ENCODE measurements at places on chromosomes 12 and 14.

DNA sequence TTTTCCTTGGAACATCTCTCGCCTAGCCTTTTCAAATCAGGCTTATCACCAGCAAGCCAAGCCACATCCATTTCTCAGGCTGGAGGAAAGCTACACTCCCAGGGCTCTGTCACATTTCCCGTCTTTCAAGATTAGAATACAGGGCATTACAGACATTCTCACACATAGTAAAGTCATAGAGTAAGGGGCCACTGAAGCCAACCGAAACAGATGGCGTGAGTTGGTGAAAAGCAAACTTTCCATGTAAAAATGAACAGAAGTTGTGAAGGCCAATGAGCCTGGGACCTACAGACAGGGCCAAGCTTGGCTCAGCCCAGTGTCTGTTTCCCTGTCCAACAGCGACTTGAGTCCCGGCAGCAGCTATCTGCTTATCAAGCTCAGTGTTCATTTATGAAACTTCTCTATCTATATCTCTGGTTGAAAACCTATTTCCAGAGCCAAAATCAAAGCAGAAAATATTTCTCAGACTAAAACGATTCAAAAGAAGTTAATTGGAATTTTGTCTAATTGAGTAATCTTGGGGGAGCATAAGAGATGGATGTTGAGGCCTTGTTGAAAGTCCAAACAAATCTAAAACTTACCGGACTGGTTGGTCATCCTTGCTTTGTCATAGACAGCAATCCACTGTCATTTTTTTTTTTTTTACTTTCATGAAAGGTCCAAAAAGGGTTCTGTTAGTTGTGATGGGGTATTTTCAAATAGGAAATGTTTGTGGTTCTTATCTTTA is 105.6 kb downstream of the DAAM1 start:
- DNase-seq: no peak

DNA sequence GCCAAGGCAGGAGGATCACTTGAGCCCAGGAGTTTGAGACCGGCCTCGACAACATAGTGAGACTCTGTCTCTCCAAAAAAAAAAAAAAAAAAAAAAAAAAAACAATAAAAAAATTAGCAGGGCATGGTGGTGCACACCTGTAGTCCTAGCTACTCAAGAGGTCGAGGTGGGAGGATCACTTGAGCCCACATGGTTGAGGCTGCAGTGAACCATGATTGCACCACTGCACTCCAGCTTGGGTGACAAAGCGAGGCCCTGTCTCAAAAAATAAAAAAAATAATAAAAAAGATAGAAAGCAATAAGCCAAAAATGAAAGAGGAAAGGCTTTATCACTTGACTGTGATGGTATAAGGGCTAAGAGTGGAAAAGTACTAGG is 10.2 kb upstream of the PEBP1 start:
- DNase-seq: no peak

DNA sequence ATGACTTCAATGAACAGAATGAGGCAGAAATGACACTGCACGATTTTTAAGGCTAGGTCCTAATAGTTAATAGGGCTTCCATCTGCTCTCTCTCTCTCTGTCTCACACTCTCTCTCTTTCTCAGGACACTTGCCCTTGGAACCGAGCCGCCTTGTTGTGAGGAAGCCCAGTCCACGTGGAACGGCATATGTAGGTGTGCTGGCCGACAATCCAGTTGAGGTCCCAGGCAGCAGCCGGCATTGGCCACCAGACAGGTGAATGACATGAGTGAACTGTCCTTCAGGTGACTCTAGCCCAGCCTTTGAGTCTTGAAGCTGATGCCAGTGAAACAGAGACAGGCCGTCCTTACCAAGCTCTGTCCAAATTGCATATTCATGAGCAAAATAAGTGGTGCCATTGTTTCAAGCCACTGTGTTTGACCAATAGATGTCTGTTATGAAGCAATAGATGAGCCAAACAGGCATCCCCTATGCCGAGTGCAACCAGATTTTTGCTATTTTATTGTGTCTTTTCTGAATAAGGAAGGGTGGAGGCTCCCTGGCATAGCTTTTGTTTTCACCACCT is 217.5 kb upstream of the LHX5 start:
- no peak for DNase-seq

DNA sequence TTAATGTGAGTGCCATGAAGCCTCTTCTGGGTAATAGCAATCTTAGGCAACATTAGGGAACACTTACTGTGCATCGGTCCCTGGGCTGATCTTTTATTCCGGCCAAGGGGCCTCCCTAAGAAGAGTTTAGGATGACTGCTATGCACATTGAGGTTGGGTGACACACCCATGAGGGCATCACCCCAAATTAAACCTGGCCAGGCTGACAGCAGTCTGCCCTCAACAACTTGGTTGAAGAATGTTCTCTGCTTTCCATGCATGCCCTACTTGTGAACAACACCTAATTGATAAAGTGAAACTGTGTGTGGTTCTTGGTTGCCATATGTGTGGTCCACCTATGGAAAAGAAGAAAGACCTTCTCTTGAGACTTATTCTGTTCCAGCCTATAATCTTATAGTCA is 1098.0 kb downstream of the BCL11B start:
- no peak for DNase-seq

DNA sequence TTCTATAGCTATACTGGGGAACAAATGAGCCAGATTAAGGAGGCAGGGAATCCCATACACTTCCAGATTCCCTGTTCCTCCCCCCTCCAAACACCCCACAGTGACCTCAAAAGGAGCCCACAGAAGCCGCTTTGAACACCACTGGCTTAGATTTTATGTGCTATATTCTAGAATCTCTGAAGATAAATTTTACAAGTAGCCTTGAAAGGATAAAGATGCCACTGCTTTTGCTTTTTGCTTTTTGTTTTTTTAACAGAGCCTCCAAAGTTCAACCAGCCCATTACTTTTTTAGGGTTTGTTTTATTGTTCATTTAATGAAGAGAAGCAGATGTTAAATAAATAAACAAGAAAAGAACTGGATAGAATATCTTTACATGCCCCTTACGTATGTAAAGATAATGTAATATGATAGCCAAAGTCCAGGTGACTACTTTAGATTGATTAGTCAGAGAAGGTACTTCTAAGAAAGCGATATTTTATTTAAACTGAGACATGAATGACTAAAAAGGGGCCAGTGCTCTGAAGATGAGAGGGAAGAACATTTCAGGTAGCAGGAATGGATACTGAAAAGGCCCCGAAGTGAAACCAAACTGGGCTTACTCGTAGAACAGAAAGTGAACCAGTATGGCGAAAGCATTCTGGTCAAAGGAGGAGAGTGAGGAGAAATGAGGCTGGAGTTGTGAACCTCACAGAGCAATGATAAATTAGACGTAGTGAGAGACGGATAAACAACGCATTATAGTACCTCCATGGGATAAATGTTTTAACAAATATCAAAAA is 44.6 kb downstream of the DUSP6 start:
- DNase-seq: no peak

DNA sequence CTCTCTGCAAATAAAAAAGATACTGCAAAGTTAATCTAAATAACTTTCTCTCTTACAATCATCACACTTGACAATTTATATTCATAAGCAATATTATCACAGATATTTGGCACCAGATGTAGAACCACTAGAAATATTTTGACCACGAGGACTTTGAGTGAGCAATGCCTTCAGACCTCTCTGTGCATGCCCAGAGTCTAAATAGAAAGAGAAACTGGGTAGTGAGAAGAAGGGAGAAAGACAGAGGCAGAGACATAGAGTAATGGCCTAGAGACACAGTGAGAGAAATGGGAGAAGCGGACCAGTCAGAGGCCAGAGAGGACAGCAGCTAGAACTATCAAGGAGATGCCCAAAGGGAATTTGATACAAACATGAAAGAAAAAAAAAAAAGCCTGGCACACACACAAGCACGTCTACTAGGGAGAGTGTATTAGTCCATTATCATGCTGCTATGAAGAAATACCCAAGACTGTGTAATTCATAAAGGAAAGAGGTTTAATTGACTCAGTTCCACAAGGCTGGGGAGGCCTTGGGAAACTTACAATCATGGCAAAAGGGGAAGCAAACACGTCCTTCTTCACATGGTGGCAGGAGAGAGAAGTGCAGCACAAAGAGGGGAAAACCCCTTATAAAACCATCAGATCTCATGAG is 41.1 kb downstream of the BMP4 start:
- no peak for DNase-seq

- DNase-seq: no peak
These were observed 197.1 kb upstream of the FOXN3 start for GRCh38 chr14:89614009-89614691.

DNA sequence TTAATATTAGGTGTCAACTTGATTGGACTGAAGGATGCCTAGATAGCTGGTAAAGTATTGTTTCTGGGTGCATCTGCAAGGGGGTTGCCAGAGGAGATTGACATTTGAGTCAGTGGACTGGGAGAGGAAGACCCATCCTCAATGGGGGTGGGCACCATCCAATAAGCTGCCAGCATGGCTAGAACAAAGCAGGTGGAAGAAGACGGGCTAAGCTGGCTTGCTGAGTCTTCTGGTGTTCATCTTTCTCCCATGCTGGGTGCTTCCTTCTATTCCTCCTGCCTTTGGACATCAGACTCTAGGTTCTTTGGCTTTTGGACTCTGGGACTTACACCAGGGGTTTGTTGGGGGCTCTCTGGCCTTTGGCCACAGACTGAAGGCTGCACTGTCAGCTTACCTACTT is 87.4 kb downstream of the SLC38A1 start:
- DNase-seq: no peak

- DNase-seq: no peak
These were observed 607.8 kb downstream of the SNAPC1 start for GRCh38 chr14:62369919-62370560.

- no peak for DNase-seq
These were observed 256.0 kb downstream of the RPAP3 start for GRCh38 chr12:47449797-47450196.

- DNase-seq: no peak
These were observed 139.3 kb downstream of the CALM1 start for GRCh38 chr14:90536092-90536491.

GRCh38 chr12:111656016-111656415 is 29.7 kb downstream of the BRAP start:
- DNase-seq: no peak

- DNase-seq: no peak
These were observed 1.1 kb downstream of the ADSS1 start for GRCh38 chr14:104724981-104725771.

- no peak for DNase-seq
These were observed 8.6 kb downstream of the EDDM3A start for GRCh38 chr14:20754308-20754707.

- no peak for DNase-seq
These were observed 117.1 kb upstream of the NCOR2 start for GRCh38 chr12:124684496-124684895.

GRCh38 chr14:54784060-54784459 is 118.6 kb downstream of the GCH1 start:
- no peak for DNase-seq

- no peak for DNase-seq
These were observed 46.7 kb upstream of the PNMA1 start for GRCh38 chr14:73760598-73761586.

DNA sequence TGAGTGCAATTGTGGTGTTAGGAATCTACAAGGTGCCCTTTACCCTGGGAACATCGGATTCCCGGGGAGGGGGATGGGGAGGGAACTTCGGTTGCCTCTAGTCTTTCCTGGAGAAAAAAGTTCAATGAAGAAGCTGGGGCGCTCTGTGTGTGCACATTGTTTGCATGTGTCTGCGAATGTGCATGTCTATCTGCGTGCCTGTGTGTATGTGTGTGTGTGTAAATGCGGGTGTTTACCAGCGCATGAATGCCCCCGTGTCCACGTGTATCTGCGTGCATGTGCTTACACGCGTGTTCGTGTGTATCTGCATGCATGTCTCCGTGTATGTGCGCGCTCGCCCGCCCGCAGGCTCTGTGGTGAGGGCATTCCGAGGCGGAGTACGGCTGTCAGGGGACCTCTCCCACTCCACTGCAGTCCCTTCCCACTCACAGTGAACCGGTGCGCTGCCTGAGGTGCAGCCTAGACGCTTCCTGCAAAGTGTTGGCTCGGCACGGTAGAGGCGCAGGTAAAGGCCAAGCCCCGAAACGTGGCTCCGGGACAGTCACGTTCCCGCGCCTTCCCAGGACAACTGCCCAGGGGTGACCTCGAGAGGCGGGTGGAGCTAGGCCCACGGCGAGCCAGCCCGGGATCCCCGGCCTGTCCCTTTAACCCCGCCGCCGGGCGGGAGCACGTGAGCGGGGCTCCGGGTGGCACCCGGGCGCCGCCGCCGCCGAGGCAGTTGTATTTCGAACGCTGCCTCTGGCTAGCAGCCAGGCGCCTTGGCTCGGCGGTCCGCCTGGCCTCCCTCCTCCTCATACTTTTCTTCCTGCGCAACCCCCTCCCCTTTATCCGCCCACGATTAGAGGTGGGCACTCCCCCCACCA is 539 bp upstream of the HMGA2 start:
- no peak for DNase-seq

- no peak for DNase-seq
These were observed 318.2 kb downstream of the NUAK1 start for GRCh38 chr12:105820429-105821125.

DNA sequence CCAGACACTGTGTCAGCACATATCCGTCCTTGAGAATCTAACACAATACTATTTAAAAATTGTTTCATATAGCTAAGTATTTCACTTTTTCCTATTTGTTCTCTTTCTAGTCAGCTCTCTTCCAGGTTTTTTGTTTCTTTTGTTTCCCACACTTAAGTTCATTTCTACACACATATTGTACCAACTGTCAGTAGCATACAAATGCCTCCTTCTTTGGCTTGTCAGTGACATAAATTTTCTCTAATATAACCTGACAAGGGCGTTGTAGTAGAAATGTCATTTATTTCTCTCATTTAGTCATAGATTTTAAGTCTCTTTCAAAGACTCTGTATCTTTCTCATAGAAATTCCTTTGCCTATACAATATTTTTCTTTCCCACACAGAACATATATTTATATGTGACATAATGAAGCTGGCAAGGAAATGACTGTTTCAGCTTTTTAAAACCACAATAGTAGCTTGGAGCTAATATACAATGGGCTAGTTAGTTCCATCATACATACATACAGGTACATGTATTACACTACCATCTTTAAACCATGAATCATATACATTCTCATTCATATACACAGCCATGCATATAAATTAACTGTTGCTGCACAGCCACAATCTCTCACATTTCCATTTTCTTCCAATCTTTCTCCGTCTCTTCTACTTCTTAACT is 42.3 kb upstream of the EPS8 start:
- no peak for DNase-seq

GRCh38 chr14:21558703-21559170 is 21.1 kb downstream of the OR10G3 start:
- DNase-seq: no peak

DNA sequence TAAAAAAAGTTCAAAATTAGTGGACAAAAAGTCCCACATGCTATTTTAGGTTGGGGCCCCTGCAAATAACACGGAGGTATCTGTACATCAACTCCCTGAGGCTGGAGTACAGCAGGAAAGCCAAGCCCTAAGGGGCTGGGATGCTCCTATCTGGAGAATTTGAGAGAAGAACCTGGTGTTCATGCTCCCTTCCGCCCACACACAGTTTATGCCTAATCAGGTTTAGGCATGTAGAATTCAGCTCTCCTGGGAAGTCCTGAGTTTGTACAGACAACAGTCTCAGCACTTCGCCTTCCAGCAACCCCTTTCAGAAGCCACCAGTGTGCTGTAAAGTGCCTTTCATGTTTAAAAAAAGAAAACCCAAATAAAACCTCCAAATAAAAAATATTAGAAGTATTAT is 237.3 kb upstream of the GRIP1 start:
- DNase-seq: no peak

All from Jurkat, Clone E6-1 (cell line).